ENCODE measurements at places on chromosomes 7 and 10. TPM values are rescaled to one million over a fixed set of nuclear protein-coding genes. Genes with fewer than 3 reads are reported as not detected.
A peak's percentile ranks its signal among the peaks of the same experiment; 100 is the strongest.

DNA sequence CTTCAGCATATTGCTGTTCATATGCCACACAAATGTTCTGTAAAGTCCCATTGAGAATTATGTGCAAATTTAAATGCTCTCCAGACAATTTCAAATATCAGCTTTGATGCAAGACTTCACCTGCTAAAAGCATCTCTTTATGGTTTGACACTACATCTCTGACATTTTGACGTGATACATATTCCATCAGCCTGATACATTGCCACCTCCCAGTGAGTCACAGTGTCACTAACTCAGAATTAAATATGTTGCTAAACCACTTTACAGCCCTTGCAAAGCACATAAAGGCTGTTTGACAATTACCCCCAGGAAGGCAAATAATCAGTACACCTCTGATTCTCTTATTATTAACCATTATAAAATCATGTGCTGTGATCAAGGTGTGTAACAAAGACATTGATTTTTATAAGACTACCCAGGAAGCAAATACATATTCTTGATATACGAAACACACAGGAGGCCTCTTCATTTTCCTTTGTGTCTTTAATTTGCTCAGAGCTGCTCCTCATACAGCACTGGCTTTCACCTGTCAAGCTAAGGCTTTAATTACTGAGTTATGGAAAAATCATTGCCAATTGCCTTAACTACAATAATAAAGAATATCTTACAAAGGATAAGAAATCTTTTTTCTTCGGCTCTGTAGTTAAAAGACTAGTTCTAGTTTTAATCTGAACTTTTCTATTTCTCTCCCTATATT lies 547.5 kb upstream of the C7orf33 start:
- no peak for DNase-seq
- H3K4me3 ChIP-seq = no peak overlapping the region
- H3K27me3 ChIP-seq = no peaks in the 10 kb centered on the region
- no peaks in the 10 kb centered on the region for H3K36me3 ChIP-seq
- H3K4me1 ChIP-seq = no peaks in the 10 kb centered on the region

- peaks cover 27% of the 10 kb centered on the region for H3K4me1 ChIP-seq
- no peaks in the 10 kb centered on the region for H3K36me3 ChIP-seq
- no peak overlapping the region for H3K4me3 ChIP-seq
- DNase-seq = peak; percentile 15
- no peaks in the 10 kb centered on the region for H3K27me3 ChIP-seq
Observed at GRCh38 chr10:79082631-79083596, 14.1 kb downstream of the ZMIZ1 start.

DNA sequence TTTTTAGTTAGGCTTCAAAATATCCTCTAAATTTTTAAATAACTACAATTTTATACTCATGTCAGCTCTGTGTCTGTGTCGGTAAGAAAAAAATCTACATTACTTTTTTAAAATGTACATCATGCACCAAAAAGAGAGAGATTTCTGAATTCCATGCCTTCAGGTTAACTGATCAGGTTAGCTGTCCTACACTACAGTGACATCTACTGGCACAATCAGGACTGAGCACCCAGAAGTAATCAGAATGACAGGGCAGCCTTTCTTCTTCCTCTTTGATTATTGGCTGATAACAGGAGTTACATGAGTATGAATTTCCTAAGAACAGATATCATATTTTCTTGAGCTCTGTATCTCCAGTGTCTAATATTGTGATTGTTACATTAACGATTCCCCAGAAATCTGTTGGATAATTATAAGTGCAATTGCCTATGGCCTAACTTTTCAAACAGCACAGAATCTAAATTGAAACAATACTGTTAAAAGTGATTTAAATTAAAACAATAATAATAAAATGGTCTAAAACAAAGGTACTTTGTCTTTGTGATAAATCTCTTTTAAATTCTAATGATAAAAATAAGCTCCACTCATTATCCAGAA lies 41.8 kb upstream of the HYCC1 start:
- DNase-seq = peak; percentile 76
- no peaks in the 10 kb centered on the region for H3K4me1 ChIP-seq
- H3K36me3 ChIP-seq = no peaks in the 10 kb centered on the region
- H3K27me3 ChIP-seq = no peaks in the 10 kb centered on the region
- H3K27ac ChIP-seq = no peak overlapping the region

The RSPH10B2 gene
- not detected for total RNA-seq

DNA sequence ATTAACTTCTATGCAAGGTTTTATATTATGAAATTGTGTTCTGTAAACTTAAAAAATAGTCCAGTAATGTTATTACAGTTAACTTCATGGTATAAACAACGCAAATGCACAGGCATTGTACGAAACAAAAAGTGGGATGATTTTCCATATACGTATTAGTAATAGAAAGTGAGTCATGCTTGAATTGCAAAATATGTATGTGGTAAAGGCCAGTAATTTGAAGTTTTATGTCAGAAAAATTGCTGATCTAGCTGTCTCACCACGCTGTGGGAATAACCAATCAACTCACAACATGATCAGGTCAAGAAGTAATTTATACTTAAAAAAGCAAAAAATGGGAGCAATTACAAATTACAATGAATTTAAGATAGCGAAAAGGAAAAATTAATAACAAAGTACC lies 37.0 kb upstream of the GLI3 start:
- no peak for DNase-seq
- no peak overlapping the region for H3K4me3 ChIP-seq
- H3K27me3 ChIP-seq = peaks cover 10% of the 10 kb centered on the region
- no peak overlapping the region for H3K27ac ChIP-seq
- H3K4me1 ChIP-seq = no peaks in the 10 kb centered on the region

DNA sequence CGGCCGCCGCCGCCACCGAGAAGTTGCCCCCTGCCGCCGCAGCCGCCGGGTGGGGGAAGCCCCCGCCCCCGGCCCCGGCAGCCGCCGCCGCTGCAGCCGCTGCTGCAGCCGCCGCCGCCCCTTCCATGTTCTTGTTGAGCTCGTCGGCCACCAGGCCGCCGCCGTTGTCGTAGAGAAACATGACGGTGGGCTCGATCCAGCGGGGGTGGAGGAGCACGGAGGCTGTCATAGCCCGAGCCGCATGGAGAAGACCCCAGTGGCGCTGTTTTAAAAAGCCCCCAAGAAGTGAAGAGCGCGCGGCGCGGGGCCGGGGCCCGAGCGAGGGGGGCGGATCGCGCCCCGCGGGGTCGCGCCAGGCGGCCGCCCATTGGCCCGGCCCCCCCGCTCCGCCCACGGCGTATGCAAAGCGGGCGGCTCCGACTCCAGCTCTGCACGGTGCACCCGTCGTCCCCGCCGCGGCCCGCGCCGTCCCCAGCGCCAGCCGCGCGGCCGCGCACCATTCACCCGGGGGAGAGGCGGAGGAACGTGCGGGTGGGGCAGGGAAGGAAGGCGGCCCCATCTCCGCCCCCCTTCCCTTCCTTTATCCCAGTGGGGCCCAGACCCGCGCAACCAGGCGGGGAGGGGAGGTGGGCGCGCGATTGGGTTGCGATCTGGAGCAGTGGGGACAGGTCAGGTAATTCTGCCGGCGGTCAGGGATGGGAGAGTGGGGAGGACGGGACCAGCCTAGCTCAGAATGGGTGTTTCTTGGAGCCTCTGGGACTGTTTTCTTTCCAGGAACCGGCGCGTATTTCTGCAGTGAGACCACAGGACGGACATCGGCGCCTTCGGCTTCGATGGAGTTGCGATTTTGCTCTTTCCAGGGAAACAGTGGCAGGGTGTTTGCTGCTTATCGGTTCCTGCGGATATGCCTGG lies at the start of gene HOXA13:
Gene HOXA13, minus strand, starts transcription at position 243 of the 912 bp plus-strand sequence. Its CDS starts 14 bp downstream, at position 229.
- peaks cover 18% of the 10 kb centered on the region for H3K4me1 ChIP-seq
- peaks cover 75% of the 10 kb centered on the region for H3K27me3 ChIP-seq
- H3K4me3 ChIP-seq = peak within 1 kb of the TSS; percentile 34
- no peak within 1 kb of the TSS for H3K27ac ChIP-seq
- H3K36me3 ChIP-seq = no peaks in the 10 kb centered on the region

The PVRIG gene
- 0.80 TPM for total RNA-seq

DNA sequence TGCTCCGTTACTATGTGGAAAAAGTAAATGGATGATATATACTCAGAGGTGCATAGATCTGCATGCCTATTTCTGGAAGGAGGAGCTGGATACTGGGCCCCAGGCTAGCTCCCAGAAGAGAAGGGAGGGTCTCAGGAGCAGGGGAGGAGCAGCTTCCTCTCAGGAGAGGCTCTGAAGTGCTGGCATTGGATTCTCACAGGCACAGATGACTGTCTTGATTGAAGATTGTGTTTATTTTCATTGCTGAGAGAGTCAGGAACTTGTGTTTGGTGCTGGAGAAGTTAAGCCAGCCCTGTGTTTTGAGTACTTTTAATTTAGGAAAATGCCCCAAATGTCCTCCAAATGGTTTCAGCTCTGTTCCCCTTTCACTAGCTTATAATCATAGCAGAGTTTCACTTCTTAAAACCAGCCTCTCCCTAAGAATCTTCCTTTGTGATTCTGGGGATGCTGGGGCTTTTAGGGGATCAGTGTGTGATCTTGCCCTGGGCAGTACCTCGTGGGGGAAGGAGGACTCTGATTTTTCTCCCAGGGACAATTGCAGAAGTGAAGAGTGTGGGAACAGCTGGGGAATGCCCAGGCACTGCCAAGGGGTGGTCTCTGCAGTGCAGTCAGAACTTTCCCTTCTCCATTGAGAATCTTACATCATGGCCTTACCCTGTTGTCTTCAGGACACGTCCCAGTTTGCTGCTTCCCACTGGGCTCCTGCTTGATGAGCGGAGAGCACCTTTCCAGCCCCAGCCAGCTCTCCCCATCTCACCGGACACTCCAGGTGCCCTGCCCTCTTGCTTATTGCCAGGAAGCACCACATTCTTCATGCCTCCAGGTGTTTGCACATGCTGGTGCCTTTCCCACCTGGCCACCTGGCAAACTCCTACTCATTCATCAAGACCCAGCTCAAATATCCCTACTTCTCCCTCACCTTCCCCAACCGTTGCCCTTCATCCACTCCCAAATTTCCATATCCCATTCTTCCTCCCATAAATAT lies 102.8 kb downstream of the ARHGAP22 start:
- peaks cover 7% of the 10 kb centered on the region for H3K4me1 ChIP-seq
- no peak overlapping the region for H3K27ac ChIP-seq
- H3K4me3 ChIP-seq = no peak overlapping the region
- no peak for DNase-seq
- H3K36me3 ChIP-seq = no peaks in the 10 kb centered on the region

DNA sequence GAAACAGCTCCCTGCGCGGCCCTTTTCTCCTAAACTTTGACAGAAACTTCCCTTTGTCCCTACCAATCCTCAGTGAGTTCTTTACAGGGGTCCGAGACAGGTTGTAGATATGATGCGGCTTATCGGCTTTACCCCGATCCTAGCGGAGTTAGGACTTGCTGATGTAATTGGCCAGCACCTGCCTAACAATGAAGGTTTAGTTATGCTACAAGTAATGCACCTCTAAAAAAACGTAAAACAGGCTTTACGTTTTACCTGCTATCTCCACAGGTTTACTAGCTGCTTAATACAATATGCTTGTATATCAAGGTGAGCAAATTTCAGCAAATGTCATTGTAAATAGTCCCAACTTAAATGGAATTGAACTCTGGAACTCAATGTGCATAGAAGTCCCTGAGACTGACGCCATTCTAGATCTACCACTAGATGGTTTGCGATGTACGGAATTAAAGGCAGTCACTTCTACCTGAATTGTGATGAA lies 697 bp upstream of the SNX13 start:
- H3K27ac ChIP-seq = peak overlapping the region; percentile 64
- DNase-seq = no peak
- peaks cover 20% of the 10 kb centered on the region for H3K4me1 ChIP-seq

Measured in endothelial cell of umbilical vein (primary cell).